ENCODE measurements at places on chromosomes 5 and 9. TPM values are rescaled to one million over a fixed set of nuclear protein-coding genes. Genes with fewer than 3 reads are reported as not detected.

FCN2 gene
- not detected for total RNA-seq

PCDHA11 gene
- 0.27 TPM for total RNA-seq

ZFP2 gene
- not detected for total RNA-seq

FBP2 gene
- total RNA-seq = not detected

TMEM215 gene
- total RNA-seq = not detected
